Fibroblast of skin of left quadriceps (primary cell): ENCODE measurements at places on chromosomes 4 and X.

GRCh38 chr4:188722911-188723310 lies 583.7 kb downstream of the TRIML1 start:
- no peak for DNase-seq

- no peak for DNase-seq
These were observed 46.4 kb downstream of the ACOX3 start for GRCh38 chr4:8394061-8394519.

DNA sequence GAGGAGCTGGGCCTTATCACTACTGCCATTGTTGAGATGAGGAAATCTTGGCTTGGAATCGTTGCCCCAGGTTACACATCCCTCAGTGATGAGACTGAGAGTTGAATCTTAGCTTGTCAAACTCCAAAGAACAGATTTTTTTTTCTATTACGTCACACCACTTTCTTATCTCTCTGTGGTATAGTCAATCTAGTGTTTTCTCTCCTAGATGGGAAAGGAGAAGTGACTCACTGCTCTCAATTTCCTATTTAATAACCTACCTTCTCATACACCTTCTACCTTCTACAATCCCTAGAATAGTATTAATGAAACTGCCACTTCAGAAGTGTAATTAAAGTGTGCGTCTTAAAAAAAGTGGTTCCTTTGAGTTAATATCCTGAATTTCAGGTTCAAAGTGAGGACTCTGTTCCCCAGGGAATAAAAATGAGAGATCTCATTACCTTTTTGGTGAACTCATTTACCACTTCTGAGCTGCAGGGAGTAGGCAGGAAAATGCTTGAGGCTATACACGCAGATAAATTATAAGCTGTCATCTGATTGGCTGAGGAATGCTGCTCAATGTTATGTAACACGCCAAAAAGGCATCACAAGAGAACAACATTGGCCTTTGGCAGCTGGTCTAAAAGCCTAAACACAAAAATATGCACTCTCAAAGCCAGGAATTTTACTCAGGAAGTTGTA lies 59.3 kb downstream of the MAD2L1 start:
- DNase-seq, result peak; percentile 93

DNA sequence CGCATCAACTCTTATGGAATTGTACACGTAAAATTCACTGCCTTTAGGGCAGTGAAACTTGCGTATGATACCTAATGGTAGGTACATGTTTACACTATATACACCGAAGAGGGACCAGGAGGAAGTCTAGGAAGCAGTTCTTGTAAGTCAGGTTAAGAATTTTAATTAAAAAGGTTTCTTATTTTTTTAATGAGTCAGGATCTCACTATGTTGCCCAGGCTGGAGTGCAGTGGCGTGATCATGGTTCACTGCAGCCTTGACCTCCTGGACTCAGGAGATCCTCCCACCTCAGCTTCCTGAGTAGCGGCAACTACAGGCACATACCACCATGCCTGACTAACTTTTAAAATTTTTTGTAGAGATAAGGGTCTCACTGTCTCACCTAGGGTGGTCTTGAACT lies 6.6 kb downstream of the NUDT9 start:
- no peak for DNase-seq

- no peak for DNase-seq
These were observed 211.3 kb downstream of the TENM3 start for GRCh38 chr4:182454440-182455013.

DNA sequence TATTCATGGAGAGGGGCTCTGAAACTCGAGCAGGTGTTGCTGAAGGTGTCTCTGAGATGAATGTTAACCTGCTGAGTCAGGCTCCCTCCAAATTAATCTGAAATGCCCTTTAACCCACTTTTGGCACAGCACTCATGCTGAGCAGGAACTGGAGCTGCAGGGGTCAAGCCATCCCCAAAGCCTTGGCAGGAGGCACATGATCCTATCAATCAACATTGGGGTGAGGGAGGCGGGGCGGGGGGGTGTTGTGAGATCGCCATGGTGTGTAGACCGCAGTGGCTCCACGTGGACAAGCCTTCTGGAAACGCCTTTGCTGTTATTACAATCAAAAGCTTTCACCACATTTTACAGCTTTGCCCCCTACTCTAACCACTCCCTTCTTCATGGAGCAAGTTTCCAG lies 16.5 kb downstream of the ENPP6 start:
- DNase-seq, result no peak
